ENCODE measurements at places on chromosomes 5 and 9.

DNA sequence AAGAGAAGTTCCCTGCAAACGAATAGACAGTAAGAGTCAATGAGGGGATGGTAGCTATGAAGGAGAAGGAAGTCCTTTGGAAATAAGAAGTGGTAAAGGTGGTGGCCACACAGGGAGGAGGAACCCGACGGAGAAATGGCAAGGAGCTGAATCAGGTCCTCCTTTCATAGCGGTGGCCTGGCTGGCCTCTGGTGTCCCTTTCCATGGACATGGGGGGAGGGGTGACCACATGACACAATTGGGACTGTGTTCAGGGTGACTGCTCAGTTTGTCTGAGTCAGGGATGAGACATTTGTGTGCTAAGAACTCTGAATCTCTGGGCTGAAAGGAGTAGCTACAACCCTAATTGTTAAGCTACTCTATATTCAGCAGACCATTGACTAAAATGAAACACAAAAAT lies 28.7 kb upstream of the TIMD4 start:
- DNase-seq = no peak

GRCh38 chr9:81833563-81834345 lies 94.5 kb upstream of the SPATA31D4 start:
- no peak for DNase-seq

DNA sequence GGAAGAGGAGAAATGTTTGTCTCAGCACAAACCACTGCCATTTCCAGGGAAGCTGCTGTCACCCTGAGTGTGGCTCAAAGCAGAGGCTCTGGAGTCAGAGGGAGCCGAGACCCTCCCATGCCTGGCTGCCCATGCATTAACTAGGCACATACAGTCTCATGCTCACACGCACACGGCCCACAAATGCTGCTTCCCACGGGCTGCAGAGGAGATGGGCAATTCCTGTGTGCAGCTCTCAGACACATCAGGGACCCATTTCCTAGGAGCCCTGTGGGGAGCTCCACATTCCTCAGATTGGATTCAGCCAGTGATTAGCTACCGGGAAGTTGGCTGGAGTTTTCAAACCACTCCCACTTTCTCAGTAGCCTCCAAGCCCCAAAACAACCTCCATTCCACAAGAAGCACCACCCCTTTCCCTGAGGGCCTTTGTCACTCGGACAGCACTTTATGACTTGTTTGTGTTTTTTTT lies 9.1 kb upstream of the PTGES start:
- DNase-seq = no peak

DNA sequence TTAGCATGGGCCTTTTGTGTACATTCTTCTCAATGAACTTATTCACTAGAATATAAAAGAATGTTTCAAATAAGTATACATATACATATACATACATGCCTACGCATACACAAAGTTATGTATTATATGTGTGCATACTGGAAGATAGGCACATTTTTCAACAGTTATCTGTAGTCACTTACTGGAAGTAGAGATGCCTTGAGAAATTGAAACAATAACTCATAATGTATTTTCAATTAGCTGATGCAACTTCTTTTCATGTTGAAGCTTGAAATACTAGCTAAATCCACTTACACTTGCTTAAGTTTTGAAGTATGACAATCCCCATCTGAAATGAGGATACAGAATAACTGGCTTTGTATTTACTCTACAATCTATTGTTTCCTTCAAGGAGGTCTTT lies 469.0 kb upstream of the PTGER4 start:
- no peak for DNase-seq

GRCh38 chr5:53987101-53987500 lies 323.3 kb downstream of the ARL15 start:
- no peak for DNase-seq

DNA sequence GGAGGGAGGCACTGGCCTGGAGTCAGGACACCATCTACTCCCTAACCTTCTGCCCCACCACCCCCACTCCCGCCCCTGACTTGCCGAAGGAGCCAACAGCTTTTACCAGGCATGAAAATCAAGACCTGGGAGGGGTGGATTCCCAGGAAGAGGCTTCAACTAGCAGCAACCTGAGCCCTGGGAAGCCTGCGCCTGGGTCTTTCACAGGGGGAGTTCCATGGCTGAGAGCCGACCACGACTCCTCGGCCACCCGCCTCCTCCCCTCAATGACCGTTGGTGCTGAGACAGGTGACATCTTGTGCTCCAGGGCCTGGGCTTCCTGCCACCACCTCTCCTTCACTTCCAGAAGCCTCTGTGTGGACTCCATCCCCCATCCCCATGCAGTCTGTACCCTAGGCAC lies 37.1 kb downstream of the BARX1 start:
- DNase-seq = no peak

DNA sequence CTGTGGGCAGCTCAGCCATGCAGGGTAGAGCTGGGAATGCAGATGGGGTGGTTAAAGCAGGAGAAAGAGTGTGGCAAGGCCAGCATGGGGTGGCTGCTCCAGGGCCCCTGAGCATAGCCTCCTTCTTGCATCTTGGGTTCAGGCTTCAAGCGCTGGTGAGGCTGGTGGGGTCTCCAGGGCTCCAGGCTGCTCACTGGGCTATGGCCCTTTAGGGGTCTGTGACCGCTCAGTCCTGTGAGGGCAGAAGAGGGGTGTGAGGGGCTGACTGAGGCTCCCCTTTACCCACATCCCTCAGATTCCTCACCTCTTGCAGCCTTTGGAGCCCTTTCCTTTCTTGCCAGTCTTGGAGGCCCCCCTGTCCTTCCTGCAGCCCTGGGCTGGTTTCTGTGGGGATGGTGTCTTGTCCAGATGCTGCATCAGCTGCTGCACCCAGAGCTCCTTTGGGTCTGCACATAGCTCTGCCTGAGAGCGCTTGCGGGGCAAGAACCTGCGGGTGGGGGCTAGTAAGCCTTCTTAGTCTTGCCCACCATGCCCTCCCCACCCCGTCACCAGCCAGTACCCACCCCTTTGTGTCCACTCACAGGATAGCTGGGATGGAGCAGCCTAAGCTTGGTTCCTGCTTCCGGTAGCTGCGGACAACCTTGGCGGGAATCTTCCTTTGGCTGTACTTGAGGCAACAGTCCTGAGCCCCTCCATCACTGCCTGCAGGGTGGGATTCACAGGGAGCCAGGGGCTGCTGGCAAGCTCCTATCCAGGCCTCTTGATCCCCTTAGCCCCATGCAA lies 549 bp downstream of the CCL21 start:
- no peak for DNase-seq

DNA sequence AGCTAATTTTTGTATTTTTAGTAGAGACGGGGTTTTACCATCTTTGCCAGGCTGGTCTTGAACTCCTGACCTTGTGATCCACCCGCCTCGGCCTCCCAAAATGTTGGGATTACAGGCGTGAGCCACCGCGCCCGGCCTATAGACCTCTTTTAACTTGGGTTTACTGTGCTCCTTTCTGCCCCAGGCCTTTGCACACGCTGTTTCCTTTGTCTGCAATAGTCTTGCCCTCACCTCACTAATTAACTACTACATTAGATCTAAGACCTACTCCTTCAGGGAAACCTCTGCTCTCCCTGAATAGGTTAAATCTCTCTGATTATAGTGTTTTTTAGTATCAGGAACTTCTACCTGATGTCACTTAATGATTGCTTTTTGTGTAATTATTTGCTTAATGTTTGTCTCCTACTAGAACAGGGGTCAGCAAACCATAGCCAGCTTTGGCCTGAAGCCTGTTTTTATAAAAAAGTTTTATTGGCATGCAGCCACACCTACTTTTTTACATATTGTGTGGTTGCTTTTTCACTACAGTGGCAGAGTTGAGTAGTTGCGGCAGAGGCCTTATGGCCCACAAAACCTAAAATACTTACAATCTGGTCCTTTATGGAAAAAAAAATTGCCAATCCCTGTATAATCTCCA lies 31.2 kb upstream of the TLE1 start:
- DNase-seq = no peak
